Myocyte (in vitro differentiated cells): ENCODE measurements at places on chromosomes 6 and 20.

DNA sequence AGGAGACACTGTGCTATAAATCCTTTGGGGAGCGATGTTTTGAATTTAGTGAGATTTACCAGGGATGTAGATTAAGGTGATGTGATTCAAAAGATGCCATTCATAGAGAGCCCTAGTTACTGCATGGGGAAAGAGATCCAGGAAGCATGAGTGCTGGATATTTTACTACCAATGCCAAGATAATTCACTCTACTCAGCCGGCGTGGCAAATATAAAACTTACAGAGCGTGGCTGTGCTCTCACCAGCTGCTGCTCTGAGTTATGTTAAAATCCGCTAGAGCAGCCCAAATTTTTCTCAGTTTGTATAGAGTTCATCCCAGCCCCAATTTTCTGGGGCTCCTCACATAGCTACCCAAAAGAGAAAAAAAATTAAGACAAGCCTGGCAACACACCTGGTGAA, 48.6 kb downstream of the BFSP1 start:
- DNase-seq = no peak

DNA sequence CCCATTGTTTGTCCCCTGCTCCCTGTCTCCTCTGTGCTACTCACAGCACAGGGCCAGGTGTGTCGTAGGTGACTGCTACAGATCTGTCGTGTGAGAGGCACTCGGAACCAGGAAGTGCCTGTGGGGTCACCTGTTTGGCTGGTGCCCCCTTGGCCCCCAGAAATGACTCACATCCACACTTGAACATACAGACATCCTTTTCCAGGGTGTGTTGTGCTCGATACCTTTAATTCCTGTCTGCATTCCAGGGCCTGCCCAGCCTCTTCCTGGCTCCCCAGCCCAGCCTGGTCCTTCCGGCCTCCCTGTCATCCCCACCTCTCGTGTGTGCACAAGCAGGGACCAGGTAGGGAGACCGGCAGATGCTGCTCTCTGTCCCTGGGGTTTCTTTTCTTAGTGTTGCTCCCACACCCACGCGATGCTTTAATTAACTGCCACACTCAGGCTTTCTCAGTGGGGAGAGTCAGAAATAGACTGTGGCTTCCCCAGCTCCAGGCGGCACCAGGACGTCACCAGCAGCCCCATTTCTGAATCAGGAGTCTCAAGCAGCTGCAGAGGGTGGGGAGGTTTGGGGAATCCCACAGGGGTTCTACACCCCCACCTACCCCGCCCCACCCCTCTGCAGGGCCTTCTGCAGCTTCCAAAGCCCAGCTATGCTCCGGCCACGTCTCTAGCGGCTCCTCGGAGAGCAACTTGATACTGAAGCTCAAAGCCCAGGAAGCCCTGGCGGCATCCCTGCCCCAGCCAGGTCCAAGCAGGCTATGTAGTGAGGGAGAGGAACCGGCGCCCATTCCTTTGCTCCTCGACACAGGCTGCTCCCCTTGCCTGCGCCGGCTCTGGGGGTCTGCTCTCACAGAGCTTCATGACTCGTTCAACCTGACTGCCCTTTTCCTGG, 102.2 kb downstream of the SYCP2 start:
- peak; percentile 78 for DNase-seq

DNA sequence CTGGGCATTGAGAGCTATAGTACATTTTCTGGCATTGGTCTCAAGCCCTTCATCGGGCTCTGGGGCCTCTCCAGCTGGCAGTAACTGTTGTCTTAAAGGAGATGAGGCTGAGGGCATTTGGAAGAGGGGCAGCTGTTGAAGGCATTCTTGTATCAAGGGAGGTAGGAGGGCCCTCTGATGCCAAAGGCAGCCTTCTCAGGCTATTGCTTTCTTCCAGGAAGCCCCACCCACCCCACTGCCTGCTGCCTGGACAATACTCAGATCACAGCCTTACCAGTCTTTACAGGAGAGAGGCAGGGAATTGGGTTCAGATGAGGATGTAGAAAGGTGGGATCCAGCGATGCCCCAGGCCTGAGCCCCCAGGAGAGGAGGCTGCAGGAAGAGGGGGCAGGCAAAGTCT, 46.0 kb downstream of the CPXM1 start:
- peak; percentile 26 for DNase-seq

GRCh38 chr6:145372671-145373151, 362.6 kb downstream of the EPM2A start:
- DNase-seq = peak; percentile 70

DNA sequence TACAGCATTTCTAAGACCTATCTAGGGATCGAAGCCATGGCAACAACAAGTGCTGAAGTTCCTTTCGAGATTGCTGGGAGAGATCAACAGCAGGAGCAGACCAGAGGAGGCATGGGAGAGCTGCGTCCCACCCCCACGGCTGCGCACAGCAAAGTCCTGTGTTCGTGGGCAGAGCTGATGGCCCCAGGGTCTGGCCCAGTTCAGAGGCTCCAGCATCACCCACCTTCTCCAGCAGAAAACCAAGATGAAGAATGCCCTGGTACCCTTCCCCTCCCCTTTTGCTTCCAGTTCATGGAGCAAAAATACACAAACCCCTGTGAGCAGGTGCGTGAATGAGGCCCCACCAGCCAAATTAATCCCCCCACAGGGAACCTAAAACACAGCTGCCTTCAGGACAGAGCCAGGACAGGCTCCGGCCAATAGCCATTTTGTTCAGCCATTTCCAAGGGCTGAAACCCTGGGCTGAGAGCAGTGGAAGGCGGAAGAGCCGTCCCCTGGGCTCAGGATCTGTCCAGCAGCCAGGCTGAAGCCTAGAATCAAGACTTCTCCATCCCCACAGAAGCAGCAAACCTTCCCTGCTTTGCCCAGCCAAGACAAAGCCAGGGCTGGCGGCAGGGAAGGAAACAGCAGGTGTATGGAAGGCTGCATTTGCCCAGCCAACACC, 102.8 kb downstream of the PREX1 start:
- no peak for DNase-seq

DNA sequence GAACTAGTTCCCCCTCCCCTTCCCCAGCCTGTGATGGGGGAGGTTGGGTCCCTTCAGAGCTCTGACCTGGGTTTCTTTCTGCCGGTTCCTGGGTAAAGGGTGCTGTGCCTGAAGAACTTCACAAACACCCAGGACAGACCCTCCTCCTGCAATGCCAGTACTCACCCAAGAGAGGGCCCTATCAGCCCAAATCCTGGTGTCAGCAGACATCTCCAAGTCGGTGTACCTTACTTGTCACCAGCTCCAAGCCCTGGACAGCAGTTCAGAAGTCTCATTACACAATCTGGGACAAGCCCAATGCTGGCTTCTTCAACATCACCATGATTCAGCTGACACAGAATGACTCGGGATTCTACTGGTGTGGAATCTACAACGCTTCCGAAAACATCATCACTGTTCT, 467 bp downstream of the TREML4 start:
- no peak for DNase-seq

DNA sequence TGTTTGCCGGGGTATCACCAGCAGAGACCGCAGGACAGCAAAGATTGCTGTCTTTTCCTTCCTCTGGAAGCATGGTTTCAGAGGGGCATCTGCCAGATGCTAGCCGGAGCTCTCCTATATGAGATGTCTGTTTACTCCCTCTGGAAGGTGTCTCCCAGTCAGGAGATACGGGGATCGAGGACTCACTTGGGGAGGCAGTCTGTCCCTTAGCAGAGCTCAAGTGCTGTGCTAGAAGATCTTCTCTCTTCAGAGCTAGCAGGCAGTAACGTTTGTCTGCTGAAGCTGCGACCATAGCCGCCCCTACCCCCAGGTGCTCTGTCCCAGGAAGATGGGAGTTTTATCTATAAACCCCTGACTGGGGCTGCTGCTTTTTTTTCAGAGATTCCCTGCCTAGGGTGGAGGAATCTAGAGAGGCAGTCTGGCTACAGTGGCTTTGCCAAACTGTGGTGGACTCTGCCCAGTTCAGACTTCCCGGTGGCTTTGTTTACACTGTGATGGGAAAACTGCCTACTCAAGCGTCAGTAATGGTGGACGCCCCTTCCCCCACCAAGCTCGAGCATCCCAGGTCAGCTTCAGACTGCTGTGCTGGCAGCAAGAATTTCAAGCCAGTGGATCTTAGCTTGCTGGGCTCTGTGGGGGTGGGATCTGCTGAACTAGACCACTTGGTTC, 133.0 kb upstream of the FLRT3 start:
- no peak for DNase-seq

DNA sequence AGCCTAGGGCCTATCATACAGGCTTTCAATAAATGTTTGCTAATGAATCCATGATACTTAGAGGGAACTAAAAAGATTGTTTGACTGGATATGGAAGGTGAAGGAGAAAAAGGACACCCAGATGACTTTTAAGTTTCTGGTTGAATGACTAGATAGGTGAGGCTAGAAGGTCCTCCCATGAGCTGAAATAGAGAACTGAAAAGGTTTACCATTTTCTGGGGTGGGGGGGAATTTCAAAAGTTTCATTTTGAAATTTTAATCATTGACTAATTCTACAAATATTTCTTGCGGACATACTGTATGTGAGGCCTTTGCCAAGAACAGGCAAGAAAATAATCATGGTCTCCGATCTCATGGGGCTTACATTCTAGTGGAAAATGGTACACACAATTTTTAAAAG, 17.9 kb upstream of the ZBTB2 start:
- DNase-seq = no peak

- peak; percentile 61 for DNase-seq
Measured at GRCh38 chr6:4253604-4254231, 118.3 kb upstream of the ECI2 start.

DNA sequence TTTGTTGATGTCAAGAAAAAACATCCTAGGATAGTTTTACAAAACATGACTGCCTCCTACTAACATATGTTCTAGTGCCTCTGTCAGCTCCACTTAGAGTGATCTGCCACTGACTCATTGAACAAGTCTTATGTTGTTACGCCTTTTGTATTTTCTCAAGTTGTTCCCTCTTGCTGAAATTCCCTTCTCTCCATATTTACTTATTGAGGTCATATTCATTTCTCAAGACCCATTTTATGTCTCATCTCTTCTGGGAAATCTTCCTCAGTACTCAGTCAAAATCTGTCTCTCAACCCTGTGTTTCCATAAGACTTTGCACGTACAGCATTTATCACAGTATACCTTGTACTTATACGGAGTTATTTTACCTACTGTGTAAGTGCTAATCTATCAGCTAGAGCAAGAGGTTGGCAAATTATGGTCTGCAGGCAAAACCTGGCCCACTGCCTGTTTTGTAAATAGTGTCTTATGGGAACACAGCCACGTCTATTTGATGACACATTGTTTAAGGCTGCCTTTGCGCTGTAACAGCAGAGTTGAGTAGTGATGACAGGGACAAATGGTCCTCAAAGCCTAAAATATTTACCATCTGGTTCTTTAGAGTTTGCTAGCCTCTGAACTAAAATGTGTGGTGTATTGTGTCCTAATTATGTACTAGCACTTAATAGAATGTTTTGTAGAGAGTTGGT, 83.4 kb downstream of the ADGRB3 start:
- DNase-seq = no peak

DNA sequence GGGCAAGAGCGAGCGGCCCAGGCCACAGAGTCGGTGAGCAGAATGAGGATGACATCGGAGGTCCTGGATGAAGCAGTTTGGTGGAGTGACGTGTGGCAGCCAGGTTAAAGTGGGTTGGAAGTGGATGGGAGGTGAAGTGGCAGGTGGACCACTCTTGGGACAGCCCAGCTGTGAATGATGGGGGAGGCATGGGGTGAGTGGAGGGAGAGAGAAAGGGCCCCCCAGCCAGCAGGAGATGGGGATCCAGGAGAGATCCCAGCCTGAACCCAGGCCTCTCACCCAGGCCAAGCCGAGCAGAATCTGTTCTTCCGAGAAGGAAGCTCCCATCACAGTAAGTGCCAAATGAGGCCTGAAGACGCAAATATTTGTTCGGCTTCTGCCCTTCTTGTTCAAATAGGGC, 27.0 kb upstream of the SLC32A1 start:
- no peak for DNase-seq

DNA sequence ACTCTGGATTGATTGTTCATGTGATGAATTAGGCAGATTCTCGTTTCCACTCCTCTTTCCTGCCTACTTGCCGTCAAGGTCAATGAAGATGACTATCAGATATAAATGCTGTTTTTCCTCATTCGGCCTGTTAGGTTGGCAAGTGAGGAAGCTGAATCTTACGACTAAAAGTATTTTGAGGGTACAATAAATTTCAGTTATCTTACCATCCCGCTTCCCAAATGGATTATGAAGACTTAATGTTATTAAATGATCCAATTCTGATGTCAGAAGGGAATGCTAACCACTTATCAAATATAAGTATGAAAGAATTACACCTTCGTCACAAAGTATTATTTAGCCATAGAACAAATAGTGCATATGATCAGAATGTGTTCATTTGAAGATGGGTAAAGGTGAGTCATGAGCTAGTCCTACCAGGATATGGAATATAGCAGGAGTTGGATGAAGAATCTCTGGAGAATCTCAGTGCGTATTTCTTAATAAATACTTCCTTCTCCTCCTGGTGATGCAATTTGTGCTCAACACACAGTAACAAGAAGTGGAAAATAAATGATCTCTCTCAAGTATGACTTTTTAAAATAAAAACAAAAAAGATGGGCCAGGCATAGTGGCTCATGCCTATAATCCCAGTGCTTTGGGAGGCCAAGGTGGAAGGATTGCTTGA, 4.6 kb downstream of the GPLD1 start:
- no peak for DNase-seq

DNA sequence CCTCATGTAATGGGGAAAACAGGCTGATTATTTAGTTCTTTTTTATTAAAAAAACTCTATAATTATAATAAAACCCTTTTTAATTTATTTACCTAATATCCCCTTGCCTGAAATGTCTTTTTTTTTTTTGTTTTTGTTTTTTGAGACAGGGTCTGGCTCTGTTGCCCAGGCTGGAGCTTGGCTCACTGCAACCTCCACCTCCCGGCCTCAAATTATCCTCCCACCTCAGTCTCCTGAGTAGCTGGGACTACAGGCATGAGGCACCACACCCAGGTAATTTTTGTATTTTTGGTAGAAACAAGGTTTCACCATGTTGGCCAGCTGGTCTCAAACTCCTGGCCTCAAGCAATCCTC, 30.3 kb upstream of the HBS1L start:
- DNase-seq = no peak

DNA sequence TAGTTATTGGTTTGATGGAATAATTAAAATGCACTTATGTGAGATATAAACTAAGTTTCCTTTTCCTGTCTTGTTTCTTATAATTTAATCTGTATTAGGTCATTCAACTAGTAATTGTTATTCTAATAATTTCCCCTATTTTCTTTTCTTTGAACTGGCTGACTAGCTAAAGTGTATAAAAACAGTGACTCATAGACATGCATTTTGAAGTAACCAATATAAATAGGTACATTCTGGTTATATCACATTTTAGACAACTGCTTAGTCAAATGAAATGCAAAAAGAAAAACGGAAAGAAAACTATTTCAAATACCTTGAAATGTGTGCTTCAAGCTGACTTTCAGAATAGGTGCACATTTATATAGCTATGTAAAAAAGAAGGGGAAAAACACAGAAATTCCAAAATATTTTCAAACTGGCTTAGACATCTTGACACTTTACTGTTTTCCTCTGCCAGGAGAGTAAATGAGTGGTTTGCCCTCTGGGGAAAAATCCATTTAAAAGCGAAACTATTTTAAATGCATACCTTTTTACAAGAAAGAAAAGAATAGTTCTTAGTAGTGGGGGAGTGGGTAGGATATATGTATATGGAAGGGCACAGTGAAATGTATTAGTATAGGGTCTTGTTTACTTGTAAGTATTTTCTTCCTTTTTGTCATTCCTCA, 28.3 kb downstream of the KCNQ5 start:
- DNase-seq = no peak

GRCh38 chr6:21999012-21999528, 297.8 kb downstream of the PRL start:
- peak; percentile 41 for DNase-seq
